ENCODE measurements at places on chromosomes 16 and 17.
A peak's percentile ranks its signal among the peaks of the same experiment; 100 is the strongest.

- no peak for DNase-seq
- H3K36me3 ChIP-seq, result no peaks in the 10 kb centered on the region
- no peak overlapping the region for H3K4me3 ChIP-seq
- no peak overlapping the region for H3K27ac ChIP-seq
- peaks cover 2% of the 10 kb centered on the region for H3K27me3 ChIP-seq
These were observed 157.5 kb upstream of the NLRP1 start for GRCh38 chr17:5741810-5742209.

DNA sequence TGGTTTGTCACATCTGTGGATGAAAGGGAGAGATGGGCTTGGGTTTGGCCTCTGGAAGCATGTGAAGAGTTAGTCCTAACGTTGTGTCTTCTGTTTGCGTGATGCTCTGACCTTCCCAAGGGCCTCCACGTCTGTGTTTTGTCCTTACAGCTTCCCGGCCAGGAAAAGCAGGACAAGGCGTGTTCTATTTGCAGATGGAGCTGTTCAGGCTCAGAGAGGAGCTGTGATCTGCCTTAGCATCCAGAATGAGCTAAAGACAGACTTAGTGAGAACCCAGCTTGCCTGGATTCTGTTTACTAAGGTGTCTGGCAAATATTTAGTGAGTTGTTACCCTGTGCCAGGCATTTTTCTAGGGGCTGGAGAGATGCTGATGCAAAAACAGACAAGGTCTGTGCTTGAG is 282.1 kb downstream of the CBLN1 start:
- H3K27ac ChIP-seq, result no peak overlapping the region
- peaks cover 3% of the 10 kb centered on the region for H3K27me3 ChIP-seq
- H3K4me3 ChIP-seq, result no peak overlapping the region
- DNase-seq, result no peak

DNA sequence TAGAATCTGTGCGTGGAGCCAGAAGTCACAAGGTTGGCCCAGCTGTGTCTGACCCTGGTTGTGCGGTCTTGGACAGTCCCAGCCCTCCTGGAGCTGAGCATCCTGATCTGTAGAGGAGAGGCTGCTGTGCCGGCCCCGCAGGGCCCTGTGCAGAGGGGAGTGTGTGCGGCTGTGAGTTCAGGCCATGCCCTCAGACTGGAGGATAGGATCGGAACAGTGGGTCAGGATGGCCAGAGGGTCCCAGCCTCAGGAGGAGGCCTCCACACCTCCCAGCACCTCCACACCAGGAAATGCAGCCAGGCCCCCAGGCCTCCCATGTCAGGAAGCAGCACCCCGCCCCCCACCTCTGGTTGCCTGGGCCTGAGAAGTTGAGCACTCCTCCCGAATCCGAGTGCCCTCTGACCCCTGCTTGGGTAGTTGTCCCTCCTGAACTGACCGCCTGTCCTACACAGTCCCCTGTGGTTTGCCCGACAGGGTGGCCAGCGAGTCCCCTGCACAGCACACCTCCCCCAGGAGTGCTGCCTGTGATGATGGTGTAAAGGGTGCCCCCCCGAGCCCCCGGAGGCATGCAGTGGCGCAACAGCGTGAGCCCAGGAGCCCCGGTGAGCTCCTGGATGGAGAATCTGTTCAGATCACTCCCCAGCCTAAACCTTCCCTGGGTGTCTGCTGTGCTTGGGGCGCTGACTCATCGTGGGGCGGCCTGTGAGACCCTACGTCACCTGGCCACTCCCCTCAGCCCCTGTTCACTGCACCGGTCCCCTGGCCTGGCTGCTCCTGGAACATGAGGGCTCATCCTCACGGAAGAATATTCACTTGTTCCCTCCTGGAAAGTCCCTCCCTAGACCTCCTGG is 285.2 kb downstream of the SEC14L1 start:
- no peaks in the 10 kb centered on the region for H3K36me3 ChIP-seq
- H3K27ac ChIP-seq, result peak overlapping the region; percentile 87

DNA sequence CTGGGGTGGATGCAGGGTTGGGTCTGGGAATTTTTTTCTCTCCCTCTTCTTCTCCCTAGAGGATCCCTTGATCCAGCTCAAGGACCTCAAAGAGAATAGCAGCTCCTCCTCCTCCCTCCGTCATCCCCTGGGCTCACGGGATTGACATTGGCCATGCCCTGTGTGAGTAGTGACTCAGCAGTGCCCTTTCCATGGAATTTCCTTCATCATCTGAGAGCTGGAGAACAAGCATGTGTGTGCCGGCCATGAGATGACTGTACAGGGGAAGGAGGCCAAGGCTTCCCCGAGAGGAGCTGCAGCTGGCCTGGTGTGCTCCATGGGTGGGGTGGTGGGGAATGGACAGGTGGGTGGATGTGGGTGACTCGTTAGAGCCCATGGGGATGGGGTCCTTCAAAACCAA is 8.9 kb upstream of the WSCD1 start:
- H3K36me3 ChIP-seq, result no peaks in the 10 kb centered on the region
- H3K27me3 ChIP-seq, result peaks cover 14% of the 10 kb centered on the region
- H3K27ac ChIP-seq, result no peak overlapping the region
- no peaks in the 10 kb centered on the region for H3K4me1 ChIP-seq
- DNase-seq, result no peak

DNA sequence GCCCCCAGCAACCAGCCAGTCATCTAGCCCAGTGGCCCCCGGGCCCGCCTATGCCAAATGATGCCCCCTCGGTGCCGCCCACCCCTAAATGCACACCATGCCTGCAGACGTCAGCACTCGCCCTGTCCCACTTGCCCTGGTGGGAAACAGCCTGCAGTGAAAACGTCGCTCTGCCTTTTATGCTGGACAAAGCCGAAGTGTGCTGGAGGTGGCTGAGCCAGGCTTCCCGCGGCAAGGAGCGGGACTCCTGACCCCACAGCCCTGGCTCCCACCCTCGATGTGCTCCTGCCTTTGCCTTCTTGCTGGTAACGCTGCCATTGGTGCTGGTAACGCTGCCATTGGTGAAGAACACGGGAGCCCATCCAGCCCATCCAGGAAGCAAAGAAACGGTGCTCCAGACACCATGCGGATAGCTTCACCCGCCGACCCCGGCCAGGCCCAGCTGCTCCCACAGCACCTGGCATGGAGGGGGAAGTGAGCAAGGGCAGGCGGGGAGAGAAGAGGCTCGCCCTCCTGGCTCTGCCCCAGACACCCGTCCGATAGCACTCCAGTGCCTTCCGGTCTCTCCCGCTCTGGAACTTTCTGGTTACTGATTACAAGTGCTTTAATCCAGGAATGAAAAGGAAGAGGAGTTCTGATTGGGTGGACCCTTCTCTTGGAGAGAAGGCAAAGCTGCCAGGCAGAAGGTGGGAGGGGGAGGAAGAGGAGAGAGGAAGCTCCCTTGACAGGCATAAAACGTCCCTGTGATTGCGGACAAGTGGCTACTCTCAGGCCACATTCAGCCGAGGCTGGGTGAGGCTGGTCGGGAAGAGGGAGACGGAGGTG is 4.0 kb upstream of the BAIAP2 start:
- H3K27ac ChIP-seq, result no peak overlapping the region
- H3K4me1 ChIP-seq, result peaks cover 9% of the 10 kb centered on the region
- H3K4me3 ChIP-seq, result no peak overlapping the region
- no peak for DNase-seq
- H3K36me3 ChIP-seq, result peaks cover 2% of the 10 kb centered on the region

DNA sequence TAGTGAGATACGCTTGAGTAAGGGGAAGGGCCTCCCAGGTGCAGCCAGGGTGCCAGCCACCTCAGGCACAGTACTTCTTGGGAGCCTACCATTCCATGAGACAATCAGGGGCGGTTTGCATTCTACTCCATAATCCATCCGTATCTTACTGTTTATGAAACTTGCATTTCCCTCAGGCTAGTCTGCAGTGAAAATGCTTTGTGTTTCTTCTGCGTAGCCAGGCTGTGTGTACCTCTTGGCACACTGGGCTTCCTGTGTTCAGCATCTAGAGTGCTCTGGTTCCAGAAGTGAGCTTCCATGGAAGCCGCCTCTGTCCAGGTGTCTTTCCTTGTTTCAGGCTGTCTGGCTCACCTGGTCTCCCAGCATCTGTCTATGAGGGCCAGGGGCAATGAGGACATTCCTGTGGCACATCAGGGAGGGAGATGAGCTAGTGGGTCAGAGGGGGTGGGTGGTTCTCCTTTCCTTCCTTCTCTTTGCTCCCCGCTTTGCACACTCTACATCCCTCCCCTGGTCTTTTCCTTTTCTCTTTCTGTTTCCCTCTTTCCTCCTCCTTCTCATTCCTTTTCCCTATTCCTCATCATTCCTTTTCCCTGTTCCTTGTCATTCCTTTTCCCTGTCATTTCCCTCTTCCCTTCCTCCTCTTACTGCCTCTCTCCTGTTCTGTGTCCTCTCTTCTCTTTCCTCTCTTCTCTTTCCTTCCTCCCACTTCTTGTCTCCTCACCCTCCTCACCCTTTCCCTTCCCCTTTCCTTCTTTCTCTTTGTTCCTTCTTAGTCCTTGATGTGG is 386.5 kb downstream of the CPPED1 start:
- no peak overlapping the region for H3K27ac ChIP-seq
- peaks cover 30% of the 10 kb centered on the region for H3K36me3 ChIP-seq
- H3K4me3 ChIP-seq, result no peak overlapping the region
- peaks cover 19% of the 10 kb centered on the region for H3K4me1 ChIP-seq

DNA sequence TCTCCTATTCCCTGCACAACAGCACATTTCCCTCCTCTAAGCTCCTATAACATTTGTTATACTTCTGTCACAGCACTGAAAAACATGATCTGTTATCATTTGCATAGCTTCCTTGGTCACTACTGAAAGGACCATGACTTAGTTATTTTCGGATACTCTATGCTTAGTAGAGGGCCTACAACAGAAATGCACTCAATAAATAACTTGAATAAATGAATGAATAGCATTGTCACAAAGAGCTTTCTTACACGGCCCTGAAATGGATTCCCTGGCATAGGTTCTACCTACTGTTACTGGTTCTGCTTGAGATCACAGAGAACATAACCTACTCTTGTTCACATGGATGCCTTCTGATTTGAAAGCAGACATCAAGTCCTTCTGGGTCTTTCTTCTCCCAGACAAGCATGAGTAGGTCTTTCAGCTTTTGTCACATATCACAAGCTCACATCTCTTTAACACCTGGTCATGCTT is 41.6 kb downstream of the MYO1D start:
- H3K4me1 ChIP-seq, result peaks cover 32% of the 10 kb centered on the region
- peak overlapping the region; percentile 64 for H3K4me3 ChIP-seq
- H3K27ac ChIP-seq, result peak overlapping the region; percentile 76

DNA sequence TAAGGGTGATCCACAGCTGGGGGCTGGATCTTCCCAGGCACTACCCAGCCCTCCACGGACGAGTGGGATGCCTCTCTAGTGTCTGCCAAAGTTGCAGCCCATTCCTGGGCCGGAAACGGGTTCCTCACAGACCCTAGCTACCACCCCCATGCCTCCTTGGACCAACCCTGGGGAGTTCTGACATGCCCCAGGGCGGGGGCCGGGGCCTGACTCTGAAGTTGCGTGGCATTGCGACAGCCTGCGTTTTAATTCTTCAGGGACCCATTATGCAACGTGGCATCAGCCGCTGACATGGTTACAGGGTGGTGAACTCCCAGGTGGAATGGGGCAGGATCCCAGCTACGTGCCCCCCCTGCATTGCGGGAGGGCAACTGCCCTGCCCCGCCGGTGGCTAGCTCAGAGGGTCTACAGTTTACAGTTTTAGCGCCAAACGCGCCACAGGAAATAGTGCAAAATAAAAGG is 2.7 kb downstream of the CBX4 start:
- peaks cover 23% of the 10 kb centered on the region for H3K4me1 ChIP-seq
- no peak overlapping the region for H3K27ac ChIP-seq

GRCh38 chr17:33596899-33597298 is 303.8 kb upstream of the ASIC2 start:
- H3K4me3 ChIP-seq, result no peak overlapping the region
- no peaks in the 10 kb centered on the region for H3K4me1 ChIP-seq
- no peak overlapping the region for H3K27ac ChIP-seq
- no peaks in the 10 kb centered on the region for H3K36me3 ChIP-seq
- peaks cover 5% of the 10 kb centered on the region for H3K27me3 ChIP-seq

DNA sequence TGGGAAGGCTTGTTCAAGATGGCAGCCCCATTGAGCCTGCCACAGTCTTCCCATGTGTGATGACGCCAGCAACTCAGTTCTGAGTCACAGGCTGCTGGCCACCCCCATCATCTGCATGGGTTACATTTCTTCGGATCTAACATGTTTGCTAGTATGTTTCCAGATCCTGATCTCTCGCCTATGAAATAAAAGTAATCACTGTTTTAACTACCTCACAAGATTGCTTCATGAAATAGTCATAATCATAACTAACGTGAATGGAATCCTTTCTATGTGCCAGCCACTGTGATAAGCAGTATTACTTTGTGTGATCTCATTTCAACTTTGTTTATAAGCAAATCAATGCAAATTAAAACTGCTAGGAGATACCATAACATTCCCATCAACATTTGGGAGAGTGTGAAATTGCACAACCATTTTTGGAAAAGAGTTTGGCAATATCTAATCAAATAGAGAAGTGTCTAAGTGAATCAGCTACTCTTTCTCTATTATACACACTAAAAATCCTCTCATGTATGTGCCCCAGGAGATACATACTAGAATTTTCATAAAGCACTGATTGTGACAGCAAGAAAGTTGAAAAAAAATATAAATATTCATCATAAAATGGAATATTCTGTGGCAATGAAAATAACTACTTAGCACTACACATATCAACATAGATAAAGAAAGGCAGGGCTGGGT is 300.2 kb upstream of the IRX5 start:
- DNase-seq, result no peak
- no peak overlapping the region for H3K27ac ChIP-seq
- H3K36me3 ChIP-seq, result no peaks in the 10 kb centered on the region
- H3K27me3 ChIP-seq, result no peaks in the 10 kb centered on the region

- DNase-seq, result no peak
- H3K27ac ChIP-seq, result no peak overlapping the region
- H3K4me1 ChIP-seq, result no peaks in the 10 kb centered on the region
- H3K36me3 ChIP-seq, result no peaks in the 10 kb centered on the region
These were observed 148.7 kb downstream of the GRIN2A start for GRCh38 chr16:10033556-10033955.

DNA sequence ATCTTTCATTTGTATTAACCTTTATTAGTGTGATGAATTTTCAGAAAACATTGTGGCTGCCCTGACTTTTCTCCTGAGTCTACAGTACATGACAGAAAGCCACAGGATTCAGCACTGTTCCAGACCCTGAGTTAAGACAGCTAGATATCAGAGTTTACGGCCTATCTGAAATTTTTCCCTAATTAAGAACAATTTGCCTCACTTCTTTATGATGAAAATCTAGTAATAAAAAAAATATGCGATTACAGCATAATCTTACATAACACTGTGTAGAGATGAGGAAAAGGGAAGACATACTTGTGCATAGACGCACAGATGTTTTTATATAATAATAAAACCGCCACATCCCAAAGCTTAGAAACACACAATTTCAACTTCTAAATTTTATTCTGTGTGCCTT is 7.3 kb downstream of the SPOP start:
- H3K4me1 ChIP-seq, result peaks cover 25% of the 10 kb centered on the region
- peaks cover 14% of the 10 kb centered on the region for H3K36me3 ChIP-seq
- H3K27me3 ChIP-seq, result no peaks in the 10 kb centered on the region
- no peak for DNase-seq
